ENCODE measurements at places on chromosomes 7 and 10.

DNA sequence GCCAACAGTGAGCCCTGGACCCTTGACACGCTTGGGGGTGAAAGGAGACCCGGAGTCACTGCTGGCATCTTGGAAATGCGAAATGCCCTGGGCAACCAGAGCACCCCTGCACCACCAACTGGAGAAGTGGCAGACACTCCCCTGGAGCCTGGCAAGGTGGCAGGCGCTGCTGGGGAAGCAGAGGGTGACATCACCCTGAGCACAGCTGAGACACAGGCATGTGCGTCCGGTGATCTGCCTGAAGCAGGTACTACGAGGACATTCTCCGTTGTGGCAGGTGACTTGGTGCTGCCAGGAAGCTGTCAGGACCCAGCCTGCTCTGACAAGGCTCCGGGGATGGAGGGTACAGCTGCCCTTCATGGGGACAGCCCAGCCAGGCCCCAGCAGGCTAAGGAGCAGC lies 98.5 kb downstream of the TACC2 start:
- no peak for DNase-seq

- no peak for DNase-seq
Observed at GRCh38 chr10:3400348-3400747, 227.8 kb upstream of the PITRM1 start.

GRCh38 chr7:117127585-117128168 lies 174.4 kb downstream of the ST7 start:
- DNase-seq: peak; percentile 22

- DNase-seq: peak; percentile 63
Observed at GRCh38 chr7:101169838-101170551, 4.6 kb upstream of the VGF start.

DNA sequence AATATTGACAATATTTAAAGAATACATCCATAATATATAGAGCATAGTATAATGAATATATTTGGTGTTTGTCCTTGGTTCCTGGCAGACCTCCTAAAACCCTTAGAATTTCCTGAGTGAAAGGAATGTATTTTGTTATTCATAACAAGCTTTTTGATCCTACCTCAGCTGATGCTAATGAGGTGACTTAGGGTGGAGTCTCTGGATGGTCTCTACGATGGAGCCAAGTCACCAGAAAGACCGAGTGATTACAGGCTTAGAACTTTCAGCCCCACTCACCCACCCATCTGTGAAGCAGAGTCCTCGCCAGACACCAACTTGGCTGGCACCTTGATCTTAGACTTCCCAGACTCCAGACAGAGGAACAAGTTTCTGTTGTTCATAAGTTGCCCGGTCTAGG lies 35.9 kb downstream of the UPF2 start:
- no peak for DNase-seq

DNA sequence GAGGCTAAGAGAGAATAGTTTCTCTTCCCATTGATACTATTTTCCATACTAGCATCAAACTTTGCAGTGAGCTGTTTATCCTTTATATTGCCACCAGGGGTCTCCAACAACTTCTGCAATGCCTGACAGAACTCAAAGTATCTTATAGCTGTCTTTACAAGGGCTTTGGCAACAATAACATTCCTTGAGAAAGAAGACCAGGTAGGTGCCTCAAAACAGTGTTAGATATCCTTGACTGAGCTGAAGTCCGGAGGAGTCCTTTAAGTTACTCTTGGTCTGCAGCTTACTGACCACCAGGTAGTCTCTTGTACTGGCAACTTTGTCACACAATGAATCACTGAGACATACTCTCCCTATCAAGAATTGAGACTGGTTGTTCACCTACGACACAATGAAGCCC lies 30.0 kb upstream of the TES start:
- DNase-seq: no peak

DNA sequence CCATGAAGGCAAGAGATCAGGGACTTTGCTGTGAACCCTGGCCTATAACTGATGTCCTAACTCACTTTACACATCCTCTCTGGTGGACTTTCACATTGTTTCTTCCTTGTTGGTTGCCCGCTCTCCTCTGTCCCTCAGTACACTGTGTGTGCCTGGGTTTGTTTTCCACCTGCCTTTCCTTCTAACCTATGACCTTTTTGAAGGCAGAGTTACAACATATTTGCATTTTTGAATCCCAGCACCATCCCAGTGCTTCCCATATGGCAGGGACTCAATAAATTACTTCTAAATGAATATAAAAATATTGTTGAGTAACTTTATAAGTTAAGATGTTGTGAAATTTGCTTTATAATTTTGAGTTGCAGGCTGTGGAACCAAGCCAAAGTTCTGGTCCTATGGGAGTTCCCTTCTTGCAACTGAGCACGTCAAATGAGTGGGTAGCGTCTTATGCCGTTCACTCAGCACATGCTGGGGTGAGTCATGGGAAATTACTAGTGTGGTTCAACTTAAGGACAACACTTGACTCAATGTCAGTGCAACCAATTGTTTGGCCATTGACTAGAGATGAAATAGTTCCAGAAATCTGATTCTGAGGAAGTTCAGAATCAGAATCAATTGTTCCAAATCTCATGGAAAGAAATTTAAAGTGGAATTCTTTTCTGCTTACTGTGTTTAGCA lies 250.9 kb downstream of the TWIST1 start:
- no peak for DNase-seq

- DNase-seq: no peak
Observed at GRCh38 chr7:41446606-41447449, 256.1 kb downstream of the INHBA start.

DNA sequence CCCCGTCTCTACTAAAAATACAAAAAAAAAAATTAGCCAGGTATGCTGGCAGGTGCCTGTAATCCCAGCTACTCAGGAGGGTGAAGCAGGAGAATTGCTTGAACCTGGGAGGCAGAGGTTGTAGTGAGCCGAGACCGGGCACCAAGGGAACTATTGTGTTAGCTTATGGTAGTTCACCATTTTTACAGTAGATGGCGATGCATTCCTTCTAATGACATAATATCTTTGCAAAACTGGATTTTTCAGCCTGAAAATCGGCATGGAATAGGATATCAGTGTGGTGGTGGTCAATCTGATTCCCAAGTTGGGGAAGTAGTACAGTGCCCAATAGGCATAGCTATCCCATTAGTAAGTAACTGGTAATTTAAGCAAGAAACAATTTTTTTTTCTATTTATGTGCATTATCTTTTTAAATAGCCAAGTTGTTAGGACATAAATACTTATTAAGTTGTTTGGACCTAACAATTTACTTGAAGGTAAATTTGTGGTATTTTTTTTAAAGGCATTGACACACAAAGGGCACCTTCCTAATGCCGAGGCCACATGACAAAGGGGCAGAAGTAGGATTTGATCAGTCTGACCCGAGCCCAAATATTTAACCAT lies 17.6 kb upstream of the IMPDH1 start:
- DNase-seq: no peak

- no peak for DNase-seq
Observed at GRCh38 chr7:151652111-151652510, 132.4 kb upstream of the RHEB start.

GRCh38 chr10:49740346-49741107 lies 21.6 kb downstream of the OGDHL start:
- no peak for DNase-seq

- DNase-seq: no peak
Observed at GRCh38 chr10:8504499-8504898, 450.0 kb downstream of the GATA3 start.

DNA sequence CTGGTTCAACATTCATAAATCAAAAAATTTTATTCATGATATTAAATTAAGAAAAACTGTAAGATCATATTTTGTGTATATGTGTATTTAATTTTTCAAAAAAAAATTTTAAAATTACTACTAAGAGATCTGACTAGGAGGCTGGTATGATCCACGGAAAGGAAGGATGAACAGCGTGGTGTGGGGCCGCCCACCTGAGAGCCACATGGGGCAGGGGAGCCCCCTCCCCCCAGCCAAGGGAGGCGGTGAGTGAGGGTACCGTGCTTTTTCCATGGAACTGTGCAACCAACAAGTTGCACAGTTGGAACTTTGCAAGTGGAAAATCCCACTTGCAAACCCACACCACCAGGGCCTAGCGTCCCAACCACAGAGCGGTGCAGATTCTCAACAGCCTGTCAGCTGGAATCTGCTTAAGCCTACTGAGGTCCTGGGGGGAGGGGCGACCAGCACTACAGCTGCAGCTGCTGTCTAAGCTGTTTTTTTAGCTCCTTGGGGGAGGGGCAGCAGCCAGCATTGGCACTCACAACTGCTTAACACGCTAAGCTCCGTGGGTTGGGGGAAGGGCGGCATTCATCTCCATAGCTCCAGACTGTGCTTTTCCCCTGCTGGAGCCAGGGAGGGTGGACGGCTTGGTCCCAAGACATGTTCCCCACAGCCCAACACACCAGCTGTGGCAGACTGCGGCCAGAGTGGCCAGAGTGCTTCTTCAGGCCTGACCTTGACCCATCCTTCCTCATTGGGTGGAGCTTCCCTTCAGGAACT lies 94.2 kb upstream of the IGFBP3 start:
- no peak for DNase-seq

GRCh38 chr7:22677680-22678079 lies 49.3 kb upstream of the IL6 start:
- DNase-seq: no peak

DNA sequence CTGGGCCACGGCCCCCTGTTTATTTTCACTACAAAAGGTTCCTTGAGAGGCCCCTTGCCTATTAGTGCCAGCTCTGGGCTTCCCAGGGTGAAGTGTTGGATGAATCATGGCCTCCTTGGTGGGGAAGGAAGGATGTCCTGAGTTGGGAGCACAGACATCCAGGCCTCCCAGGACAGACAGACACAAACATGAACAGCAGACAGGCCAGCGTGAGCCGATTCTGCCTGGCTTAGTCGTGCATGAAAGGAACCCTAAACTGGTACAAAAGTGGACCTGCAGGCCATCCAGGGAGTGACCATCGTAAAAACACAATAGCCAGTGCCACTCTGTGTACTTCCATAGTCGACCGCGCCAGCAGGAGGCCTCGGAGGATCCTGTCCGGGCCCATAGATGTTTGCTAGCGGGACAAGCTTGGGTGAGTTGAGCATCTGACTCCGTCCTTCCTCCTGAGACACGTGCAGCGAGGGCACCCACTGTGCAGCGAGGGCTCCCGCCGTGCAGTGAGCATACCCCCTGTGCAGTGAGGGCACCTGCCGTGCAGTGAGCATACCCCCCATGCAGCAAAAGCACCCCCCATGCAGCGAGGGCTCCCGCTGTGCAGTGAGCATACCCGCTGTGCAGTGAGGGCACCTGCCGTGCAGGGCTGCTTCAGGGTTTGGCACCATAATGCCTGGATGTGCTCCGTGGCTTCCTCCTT lies 51.3 kb upstream of the PRKAR1B start:
- DNase-seq: no peak

- DNase-seq: no peak
Observed at GRCh38 chr10:63521416-63522276, 445 bp downstream of the REEP3 start.

DNA sequence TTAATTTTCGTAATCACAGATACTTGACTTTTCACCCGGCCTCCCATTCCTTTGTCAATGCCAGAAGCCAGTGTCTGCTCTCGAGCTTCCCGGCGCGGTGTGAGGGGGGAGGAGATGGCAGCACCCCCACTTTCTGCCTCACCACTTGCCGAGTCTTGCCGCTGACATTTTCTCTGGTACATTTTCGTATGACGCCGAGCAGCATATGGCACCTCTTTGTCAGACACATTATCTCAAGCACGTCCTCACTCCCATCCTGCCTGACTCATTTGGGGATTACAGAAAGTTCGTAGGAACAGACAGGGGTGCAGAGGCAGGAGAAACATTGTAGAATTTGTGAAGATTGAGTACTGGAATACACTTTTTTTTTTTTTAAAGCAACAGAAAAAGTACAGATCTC lies 60.8 kb upstream of the SORCS3 start:
- no peak for DNase-seq

DNA sequence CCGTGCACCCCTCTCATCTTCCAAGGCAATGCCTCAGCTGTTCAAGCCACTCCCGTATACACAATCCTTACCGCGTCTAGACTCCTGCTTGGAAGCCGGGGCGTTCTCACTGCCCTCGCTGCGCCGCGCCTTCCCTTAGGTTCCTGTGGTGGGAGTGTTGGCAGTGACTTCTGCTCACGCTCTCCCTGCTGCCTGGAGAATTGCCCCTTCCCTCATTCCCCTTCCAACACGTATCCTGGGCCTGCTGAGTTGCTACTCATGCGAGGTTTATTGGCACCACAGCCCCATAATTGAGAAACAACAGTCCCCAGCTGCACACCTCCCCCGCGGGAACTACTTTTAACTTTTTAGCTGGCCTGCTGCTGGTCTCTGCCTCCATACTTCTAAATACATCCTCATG lies 31.9 kb downstream of the RBM17 start:
- no peak for DNase-seq

GRCh38 chr7:132381742-132382472 lies 194.4 kb downstream of the PLXNA4 start:
- DNase-seq: no peak

DNA sequence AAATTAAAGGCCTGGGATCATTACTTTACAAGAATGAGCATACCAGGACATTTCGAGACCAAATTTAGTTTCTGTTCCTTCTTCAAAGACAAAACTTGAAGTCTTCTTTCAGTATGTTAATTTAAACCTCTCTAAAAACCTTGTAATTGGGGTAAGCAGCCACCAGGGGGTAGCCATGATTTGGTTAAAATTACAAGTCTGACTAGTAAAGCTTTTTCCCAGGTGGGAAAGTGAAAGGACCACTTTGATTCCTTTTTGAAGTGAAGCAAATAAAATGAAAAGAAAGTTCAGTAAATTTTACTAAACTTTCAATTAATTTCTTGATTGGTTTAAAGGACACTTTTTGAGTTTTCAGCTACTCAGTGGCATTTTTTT lies 294.3 kb downstream of the BBS9 start:
- no peak for DNase-seq

GRCh38 chr7:150373049-150373801 lies 4.6 kb downstream of the REPIN1 start:
- DNase-seq: no peak

GRCh38 chr7:155277385-155277994 lies 20.2 kb upstream of the INSIG1 start:
- no peak for DNase-seq

- no peak for DNase-seq
Observed at GRCh38 chr7:78014401-78014800, 215.8 kb downstream of the PHTF2 start.

- DNase-seq: no peak
Observed at GRCh38 chr10:53843736-53844362, 957.2 kb downstream of the PCDH15 start.

DNA sequence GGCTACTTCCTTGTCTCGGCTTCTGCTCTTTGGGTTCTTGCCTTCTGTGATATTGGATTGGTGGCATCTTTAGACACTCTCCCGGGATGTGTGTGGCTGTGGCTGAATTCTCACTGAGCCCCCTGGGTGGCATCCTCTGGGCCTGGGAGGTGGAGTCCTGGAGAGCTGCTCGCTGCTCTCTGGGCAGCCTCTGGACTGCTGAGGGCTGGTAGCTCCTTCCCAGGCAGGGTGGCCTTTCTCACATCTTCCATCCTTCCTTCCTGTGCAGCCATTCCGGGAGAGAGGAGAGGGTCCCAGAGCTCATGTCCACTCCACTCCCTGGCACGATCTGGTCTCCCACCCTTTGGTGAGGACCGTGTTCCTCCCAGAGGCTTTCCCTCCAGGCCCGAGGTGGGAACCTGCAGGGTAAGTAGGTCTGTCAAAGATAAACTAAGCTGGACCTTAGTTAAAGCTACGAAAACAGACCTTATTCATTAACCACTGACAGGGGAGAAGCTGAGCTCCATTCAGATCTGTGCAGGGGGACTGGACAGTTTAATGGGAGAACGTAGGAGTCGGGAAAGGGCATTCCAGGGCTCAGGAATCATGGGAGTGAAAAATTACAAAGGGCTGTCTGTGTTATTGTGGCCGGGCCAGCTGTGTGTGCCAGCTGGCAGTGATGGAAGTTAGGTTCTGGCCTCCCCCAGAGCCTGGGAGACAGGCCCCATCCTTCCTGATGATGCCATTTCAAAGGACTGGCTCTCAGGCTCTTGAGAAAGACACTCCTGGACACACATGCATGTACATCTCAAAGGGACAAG lies 8.7 kb downstream of the ATP6V0E2 start:
- DNase-seq: no peak
